ENCODE measurements at places on chromosomes 16 and 17.

DNA sequence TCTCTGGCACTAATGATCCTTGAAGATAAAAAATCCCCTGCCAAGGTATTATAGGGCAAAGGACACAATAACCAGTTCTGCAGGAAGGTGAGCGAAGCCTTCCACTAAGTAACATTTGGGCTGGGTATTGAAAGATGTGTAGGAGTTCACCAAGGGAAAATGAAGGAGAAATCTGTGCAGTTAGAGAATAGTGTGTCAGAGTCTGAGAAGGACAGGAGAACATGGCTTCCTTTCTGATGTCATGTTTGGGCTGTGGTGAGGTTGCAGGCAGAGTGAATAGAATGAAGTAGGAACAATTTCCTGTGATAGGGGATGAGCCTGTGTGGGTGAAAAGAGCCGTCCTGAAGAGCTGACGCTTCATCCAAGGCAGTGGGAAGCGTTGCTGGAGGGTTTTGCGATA is 24.1 kb upstream of the CIITA start:
- no peak for DNase-seq

DNA sequence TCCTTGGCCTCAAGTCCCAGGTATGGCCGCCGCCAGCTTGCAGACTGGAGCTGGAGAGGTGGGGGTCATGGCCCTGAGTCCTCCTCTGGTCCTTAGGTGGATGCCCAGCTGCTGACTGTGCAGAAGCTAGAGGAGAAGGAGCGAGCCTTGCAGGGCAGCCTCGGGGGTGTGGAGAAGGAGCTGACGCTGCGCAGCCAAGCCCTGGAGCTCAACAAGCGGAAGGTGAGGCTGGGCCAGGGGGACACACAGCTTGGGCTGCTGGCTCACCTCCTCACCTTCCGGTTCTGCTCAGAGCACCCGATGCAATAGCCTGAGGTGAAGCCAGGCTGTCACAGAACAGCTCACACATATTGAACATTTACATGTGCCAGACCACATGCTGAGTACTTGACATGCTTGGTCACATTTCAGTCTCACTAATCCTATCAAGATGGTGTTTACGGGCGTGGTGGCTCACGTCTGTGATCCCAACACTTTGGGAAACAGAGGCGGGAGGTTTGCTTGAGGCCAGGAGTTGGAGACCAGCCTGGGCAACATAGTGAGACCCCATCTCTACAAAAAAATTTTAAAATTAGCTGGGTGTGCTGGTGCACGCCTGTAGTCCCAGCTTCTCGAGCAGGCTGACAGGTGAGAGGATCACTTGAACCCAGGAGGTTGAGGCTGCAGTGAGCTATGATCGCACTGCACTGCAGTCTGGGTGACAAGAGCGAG is 7.4 kb downstream of the RNF40 start:
- DNase-seq: no peak

GRCh38 chr16:31471241-31471874 is 594 bp upstream of the TGFB1I1 start:
- no peak for DNase-seq

DNA sequence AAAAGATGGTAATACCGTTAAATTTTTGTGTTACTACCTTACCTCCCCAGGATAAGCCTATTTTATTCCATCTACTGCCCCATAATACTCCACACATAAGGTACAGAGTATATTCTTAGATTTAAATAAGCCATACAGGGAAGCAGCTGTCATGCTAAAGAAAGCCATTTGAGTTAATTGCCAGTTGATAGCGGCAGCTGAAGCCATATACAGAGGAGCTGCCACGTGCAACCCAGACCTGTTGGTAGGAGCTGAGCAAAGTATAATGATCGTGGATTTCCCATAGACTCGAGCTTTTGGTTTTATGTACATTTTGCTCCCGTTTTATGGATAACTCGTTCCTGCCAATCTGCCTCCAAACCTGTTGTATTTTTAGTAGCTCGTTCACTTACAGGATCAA is 12.0 kb downstream of the CPSF4L start:
- DNase-seq: no peak

DNA sequence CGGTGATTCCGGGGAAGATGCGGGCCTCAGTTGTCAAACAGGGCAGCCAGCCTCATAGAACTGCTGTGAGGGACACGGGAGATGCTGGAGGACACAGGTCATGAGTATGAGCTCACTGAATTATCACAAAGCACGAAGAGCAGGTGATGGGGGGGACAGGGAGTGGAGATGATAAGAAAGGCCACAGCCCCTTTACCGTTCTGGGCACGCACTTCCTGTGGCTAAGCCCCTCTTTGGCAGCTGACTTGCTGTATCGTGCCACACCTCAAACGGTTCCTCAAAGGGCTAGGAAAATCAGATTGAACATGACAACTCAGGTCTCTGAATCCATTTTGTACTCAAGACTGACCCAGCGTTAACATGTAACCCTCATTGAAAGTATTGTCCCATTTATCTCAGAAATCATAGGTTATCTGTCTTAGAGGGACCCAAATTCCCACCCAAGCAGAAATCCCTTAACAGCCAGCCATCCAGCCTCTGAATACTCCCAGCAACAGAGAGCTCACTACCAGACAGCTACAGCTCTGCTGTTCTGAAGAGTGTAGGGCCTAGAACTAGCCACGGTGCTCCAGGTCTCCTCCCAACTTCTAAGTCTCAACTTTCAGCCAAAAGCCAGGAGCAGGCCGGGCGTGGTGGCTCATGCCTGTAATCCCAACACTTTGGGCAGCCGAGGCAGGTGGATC is 5.0 kb upstream of the SRL start:
- no peak for DNase-seq

Measured in stomach (tissue), 19 donors.